ENCODE measurements at places on chromosomes 16 and 17.

GRCh38 chr17:59234631-59235030 is 14.3 kb downstream of the GDPD1 start:
- no peaks in the 10 kb centered on the region for H3K4me1 ChIP-seq
- no peaks in the 10 kb centered on the region for H3K27me3 ChIP-seq
- no peak overlapping the region for H3K4me3 ChIP-seq

DNA sequence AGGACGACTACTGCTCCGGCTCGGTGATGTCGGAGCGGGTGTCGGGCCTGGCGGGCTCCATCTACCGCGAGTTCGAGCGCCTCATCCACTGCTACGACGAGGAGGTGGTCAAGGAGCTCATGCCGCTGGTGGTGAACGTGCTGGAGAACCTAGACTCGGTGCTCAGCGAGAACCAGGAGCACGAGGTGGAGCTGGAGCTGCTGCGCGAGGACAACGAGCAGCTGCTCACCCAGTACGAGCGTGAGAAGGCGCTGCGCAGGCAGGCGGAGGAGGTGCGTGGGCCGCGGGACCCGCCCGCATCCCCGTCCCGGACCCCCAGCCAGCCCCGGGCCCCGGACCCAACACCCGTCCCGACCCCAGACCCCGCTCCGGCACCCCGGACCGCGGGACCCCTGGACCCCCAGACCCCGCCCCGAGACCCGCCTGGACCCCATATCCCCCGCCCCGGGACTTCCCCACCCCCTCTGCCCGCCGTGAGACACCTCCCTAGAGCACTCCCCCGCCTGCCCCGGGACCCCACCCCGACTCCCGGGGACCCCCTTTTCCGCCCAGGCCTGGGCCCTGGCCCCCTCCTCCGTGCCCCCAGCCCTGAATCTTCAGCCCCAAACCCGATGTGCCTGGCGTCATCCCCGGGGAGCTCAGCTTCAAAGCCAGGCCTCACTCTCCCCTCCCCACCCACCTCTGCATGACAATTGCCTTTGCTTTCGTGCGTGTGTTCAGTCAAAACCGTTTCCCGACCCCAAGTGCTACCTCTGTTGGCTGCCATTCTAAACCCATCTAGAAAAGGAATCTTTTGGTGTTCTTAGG is 594 bp downstream of the MAPK8IP3 start:
- H3K27ac ChIP-seq, result peak overlapping the region; percentile 54
- H3K4me1 ChIP-seq, result peaks cover 27% of the 10 kb centered on the region
- DNase-seq, result no peak
- H3K4me3 ChIP-seq, result peak overlapping the region; percentile 96
- no peaks in the 10 kb centered on the region for H3K27me3 ChIP-seq

DNA sequence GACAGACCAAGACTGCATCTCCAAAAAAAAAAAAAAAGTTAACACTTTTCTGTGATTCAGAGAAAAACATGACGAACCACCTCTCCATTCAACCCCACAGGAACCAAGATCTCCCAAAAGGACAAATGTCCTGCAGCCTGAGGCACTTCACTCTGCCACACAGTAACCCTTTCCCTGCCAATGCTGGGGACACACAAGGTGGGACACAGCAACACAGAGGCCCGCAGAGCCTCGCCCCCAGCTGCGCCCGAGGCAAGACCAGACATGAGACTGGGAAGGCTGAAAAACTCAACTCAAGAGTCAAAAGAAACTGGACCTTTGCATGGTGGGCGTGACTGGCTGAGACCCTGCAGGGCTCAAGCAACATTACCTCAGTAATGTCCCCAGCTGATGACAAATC is 34.0 kb downstream of the FANCA start:
- no peaks in the 10 kb centered on the region for H3K4me1 ChIP-seq
- H3K27ac ChIP-seq, result no peak overlapping the region
- H3K4me3 ChIP-seq, result no peak overlapping the region
- H3K36me3 ChIP-seq, result peaks cover 8% of the 10 kb centered on the region

- no peak overlapping the region for H3K4me3 ChIP-seq
- H3K36me3 ChIP-seq, result no peaks in the 10 kb centered on the region
- H3K27ac ChIP-seq, result no peak overlapping the region
- no peaks in the 10 kb centered on the region for H3K27me3 ChIP-seq
- DNase-seq, result no peak
These were observed 41.5 kb downstream of the NT5M start for GRCh38 chr17:17344507-17345293.
